ENCODE measurements at places on chromosomes 16 and 17.

- DNase-seq: no peak
Measured at GRCh38 chr16:50666658-50667496, 14.2 kb downstream of the SNX20 start.

GRCh38 chr17:77942112-77942988 is 16.2 kb upstream of the TNRC6C start:
- DNase-seq: peak; percentile 36

DNA sequence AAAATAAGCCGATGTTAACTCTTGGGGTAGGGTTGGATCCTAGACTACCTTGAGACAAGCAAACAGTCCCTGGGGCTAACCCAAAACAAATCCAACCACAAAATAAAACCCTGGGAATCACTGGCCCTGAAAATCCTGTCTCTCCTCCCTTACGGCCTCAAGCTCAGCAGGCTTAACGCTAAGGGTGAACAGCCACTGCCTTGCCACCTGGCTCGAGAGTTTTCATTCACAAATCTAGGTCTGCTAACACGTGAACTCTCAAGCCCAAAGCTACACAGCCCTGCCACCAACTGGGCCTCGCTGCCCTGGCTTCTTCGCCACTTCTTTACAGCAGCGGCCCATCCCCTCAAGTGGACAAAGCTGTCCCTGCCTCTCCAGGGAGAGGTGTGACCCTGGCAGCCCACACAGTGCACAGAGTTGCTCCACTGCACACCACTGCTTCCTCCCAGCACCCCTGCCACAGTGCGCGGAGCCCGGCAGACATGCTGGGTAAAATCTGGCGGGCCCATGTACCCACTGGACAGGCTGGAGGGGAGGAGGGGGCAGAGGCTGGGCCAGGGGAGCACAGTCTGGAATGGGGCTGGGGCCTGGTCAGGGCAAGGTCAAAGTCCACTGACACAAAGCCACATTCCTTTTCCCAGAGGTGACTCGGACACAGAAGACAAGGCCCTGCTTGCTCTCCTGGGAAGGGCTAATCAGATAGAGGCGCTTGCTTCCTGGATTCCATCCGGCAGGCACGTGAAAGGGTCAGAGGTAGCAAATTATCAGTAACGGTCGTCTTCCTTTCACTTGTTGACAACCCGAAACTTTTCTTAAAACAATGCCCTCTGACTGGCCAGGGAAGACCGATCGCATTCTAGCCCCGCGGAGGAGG is 996 bp downstream of the PCYT2 start:
- DNase-seq: no peak

- DNase-seq: peak; percentile 57
Measured at GRCh38 chr17:57597531-57598453, 147.3 kb downstream of the CCDC182 start.

DNA sequence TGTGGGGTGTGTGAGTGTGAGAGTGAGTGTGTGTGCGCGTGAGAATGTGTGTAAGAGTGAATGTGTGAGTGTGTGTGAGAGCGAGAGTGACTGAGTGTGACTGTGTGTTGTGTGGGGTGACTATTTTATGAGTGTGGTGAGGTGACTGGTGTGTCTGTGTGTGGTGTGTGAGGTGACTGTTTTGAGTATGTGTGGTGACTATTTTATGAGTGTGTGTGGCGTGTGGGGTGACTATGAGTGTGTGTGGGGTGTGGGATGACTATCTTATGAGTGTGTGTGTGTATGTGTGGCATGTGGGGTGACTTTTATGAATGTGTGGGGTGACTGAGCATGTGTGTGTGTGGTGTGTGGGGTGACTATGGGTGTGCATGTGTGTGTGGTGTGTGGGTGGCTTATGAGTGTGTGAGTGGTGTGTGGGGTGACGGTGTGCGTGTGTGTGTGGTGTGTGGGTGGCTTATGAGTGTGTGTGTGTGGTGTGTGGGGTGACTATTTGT is 152.9 kb upstream of the PLCG2 start:
- no peak for DNase-seq

GRCh38 chr16:80717611-80718010 is 86.8 kb downstream of the CDYL2 start:
- DNase-seq: no peak

DNA sequence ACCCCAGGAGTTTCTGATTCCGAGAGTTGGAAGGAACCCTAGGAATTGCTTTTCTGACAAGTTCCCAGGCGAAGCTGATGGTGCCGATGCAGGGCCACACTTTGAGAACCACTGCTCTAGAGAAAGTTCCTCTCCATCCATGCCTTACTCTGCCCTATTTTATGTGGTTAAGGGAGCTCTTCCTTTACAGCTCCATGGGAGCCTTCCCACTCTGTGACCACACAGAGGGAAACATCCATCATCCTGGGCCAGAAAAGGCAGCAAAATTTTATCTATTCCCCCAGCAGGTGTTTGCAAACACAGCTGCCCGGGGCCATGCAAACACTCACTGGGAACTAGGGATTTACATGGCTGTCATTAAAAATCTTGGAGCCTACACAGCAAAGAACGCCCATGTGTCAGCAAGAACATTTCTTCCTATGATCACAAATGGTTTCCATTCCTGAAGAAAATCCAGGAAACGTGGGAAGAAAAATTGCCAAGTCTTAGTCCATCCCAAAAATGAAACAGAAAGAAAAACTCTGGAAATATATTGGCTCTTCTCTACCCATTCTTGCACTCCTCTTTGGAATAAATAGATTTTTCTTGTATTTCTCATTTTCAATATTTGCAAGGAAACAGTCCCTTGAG is 252.7 kb downstream of the PMP22 start:
- DNase-seq: no peak

GRCh38 chr16:2001456-2002355 is 7.9 kb downstream of the ZNF598 start:
- no peak for DNase-seq

GRCh38 chr16:53291757-53292392 is 142.4 kb upstream of the RBL2 start:
- no peak for DNase-seq

DNA sequence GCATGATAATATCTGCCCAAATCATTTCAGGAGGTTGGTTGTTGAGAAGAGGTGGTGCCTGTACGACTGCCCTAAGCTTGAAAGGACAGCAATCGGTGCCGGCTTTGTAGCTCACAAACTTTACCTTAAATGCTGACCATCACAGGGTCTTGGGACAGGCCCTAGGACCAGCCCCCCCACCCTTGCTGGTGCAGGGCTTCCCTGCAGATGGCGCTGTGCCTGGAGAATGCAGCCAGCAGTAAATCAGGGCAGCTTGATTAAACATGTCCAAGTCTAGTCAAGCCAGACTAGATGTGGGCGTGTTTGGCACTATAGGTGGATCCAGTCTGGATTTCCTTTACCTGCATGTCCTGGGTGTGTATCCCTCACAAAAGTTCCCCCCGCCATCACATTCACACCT is 135.5 kb upstream of the CRHR1 start:
- DNase-seq: no peak

GRCh38 chr17:28385037-28385400 is 13.5 kb downstream of the SARM1 start:
- DNase-seq: no peak

GRCh38 chr17:78381601-78382232 is 3.3 kb downstream of the PGS1 start:
- no peak for DNase-seq

DNA sequence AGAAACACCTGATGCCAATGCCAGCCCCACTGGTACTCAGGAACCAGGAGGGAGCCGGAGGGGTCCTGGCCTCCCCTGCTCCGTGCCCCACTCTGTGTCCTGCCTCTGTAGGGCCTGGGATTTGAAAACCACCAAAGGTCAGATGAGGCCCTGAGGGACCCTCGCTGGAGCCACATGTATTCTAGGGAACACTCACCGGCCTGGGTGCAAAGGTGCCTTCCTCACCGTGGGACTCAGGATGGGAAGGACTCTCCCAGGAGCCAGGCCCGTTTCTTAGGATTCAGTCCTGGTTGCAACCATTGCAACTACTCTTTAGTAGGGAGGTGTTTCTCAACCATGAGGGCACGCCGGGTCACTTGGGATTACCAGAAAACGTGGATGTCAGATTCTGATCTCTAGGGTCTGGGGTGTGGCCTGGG is 74.6 kb downstream of the N4BP1 start:
- DNase-seq: no peak

DNA sequence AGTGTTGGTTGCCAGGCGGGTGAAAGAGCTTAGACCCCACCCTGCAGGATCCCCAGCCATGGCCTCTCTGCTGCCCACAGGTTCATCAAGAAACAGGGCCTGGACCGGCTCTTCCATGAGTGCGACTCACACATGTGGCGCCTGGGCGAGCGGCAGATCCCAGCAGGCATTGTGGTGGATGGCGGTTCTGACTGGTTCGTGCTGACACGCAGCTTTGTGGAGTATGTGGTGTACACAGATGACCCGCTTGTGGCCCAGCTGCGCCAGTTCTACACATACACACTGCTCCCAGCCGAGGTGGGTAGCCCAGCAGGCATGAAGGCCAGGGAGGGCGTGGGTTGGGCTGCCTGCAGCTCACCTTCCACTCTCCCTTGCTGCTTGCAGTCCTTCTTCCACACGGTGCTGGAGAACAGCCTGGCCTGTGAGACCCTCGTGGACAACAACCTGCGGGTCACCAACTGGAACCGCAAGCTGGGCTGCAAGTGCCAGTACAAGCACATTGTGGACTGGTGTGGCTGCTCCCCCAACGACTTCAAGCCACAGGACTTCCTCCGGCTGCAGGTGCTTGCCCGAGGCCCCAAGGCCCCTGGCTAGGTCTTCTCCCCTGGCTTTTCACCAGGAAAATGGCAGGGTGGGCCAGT is 9.9 kb downstream of the XYLT2 start:
- no peak for DNase-seq
